ENCODE measurements at places on chromosomes 1 and 21.
A peak's percentile ranks its signal among the peaks of the same experiment; 100 is the strongest.

DNA sequence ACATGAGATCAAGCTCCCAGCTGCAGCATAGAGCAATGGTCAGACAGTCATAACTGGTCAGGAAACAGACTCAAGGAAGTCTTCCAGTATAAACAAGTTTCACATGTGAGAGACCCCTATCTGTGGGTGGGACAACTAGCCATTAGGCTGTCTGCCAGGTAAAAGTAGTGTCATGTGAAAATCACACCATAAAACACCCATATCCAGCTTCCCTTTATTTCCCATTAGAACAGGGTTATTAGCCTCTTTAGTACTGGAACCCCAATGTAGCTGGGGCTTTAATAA is 426.7 kb downstream of the KCNT2 start:
- DNase-seq: no peak

DNA sequence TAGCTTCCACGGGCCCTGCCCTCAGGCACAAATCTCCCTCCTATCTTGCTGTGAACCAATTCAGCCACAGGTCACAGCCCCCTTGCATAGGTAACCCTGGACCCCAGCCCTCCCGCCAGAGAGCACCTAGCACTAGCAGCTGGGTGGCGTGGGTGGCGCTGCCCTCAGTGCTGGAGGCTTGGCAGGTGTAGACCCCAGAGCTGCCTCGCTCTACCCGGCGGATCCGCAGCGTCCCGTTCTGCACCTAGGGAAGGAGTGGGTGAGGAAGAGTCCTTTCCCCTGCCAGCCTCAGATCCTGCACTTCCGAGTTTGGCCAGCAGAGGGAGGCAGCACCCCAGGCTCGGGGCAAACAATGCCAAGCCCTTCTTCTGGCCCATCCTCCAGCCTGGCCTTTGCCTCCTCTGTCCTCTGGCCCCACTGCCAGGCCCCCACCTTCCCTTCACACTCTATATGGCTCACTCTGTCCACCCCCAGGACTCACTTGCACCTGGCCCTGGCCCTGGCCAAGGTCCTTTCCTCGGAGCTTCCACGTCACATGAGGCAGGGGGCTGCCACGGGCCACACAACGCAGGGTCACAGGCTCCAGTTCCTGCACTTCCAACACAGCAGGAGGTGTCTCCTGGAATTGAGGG is 9.0 kb downstream of the IGSF9 start:
- peak; percentile 9 for DNase-seq

- no peak for DNase-seq
Observed at GRCh38 chr1:180952657-180953013, 39.9 kb downstream of the KIAA1614 start.

- DNase-seq: no peak
Observed at GRCh38 chr1:114720492-114720891, 3.9 kb upstream of the NRAS start.

DNA sequence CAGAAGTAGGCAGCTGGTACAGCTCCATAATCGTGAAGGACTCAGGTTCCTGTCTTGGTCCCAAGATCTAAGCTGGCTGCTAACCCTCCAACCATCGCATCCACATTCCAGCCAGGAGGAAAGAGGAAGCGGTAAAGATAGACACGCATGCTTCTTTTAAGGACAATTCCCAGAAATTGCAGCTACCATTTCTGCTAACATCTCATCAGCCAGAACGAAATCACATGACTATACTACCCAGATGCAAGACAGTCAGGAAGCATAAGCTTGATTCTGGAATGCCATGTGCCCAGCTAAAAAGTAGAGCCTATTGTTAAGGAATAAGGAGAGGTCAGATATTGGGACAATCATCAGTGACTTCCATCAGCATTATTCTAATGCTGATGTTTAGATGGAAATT is 110.4 kb downstream of the EPHB2 start:
- DNase-seq: no peak

GRCh38 chr1:247402120-247402675 is 13.8 kb upstream of the NLRP3 start:
- DNase-seq: no peak

- DNase-seq: no peak
Observed at GRCh38 chr1:170067253-170067819, 7.2 kb downstream of the KIFAP3 start.

- no peak for DNase-seq
Observed at GRCh38 chr1:87426463-87427249, 98.0 kb downstream of the LMO4 start.

- DNase-seq: no peak
Observed at GRCh38 chr21:14866859-14867765, 197.7 kb downstream of the NRIP1 start.

- no peak for DNase-seq
Observed at GRCh38 chr1:226600254-226600653, 51.7 kb downstream of the STUM start.

- DNase-seq: no peak
Observed at GRCh38 chr21:46218906-46219590, 9.5 kb downstream of the LSS start.

DNA sequence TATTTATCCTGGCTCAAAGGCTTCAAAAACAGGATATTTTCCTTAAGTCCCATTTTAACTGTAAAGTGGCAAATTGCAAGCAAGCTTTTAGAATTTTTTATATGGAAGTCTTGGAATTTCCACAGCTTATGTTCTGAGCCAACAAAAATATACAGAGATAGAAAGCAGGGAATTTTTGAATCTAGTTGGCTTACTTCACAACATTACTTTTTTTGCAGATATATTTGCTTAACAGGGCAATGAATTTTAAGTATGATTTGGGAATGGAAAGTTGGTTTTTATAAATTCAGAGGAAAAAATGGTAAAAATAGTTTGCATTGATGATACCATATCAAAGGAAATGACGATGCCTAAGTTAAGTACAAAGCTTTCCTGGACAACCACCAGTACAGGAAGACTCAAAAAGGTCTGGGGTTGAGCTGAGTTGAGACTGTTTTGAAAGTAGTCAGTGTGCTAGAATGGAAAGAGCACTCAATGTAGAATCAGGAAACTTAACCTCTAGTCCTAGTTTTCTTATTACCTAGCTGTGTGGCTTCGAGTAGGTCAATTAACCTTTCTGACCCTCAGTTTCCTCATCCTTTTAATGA is 11.0 kb upstream of the VCAM1 start:
- no peak for DNase-seq

DNA sequence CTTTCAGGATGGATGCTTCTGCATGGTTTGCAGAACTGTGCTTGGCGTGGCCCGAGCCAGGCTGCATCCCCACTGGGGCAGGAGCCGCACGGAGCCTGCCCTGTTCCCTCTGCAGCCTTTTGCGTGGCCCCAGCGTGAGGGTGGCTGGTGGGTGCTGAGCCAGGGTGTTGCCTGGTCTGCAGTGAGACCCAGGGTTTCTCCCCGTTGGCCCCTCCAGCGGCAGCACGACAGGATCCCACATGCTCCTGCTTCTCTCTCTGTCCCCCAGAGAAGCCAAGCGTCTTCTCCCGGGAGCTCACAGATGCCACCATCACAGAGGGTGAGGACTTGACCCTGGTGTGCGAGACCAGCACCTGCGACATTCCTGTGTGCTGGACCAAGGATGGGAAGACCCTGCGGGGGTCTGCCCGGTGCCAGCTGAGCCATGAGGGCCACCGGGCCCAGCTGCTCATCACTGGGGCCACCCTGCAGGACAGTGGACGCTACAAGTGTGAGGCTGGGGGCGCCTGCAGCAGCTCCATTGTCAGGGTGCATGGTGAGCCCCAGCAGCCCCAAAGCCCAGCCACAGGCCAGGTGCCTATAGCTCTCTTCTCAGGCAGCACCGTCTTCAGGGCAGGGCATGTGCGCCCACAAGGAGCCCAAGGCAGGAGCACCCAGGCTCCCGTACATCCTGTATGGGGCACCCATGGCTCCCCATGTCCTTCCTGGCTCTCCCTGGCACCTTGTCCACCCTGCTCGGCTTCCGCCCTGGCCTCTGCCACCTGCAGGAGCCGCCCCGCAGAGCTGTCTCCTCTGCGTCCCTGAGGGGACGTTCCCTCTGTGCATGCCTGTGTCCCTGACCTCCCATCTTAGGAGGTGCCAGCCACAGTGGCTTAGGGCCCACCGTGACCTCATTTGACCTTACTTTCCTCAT is 78.9 kb downstream of the OBSCN start:
- no peak for DNase-seq

DNA sequence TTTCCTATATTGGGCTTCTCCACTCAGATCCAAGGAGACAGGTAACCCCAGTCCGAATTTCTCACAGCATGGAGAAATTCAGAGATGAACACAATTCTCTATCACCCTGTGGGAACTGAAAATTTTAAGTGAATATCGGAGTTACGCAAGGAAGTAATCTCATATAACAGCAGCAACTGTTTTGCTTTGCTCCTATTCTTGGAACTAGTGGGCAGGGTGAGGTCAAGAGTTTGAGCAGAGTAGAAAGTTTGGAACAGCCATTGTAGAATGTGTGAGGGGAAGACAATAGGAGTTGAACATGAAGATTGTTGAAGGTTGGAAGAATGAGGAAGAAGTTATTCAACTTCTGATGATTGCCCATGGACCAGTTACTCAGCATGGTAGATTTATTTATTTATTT is 24.3 kb upstream of the SLC35D1 start:
- no peak for DNase-seq

DNA sequence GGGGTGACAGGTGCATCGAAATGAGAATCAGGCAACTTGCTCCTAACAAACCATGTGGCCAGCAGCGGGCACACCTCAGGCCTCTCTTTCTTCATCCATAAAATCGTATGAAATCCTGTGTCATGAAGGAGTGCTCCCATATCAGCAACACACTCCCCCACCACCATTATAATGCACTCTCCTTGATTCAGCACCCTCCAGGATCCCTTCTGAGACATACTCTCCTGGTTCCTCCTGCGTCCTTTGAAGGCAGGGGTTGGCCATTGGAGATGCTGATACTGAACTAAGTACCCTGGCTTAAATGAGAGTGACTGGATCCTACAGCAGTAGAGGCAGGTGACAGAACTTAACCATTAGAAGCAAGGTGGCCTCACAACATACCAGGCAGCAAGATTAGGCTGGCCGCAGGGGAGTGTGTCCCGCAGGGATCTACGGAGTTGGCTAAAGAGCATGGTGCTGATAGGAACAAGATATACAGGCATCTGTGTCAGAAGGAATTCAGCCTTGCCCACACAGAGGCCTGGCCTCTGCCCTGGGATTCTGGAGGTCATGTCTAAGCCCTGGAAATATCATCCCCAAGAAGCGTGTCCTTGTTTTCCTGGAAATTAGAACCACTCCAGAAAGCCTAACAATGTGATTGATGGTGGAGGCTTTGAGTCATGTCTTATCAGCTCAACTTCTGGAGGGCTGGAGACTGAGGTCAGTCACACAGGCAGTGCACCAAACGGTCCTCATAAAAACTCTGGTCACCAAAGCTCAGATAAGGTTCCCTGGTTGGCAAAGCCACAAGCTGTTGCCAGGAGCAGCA is 16.8 kb downstream of the S100A7A start:
- DNase-seq: no peak

DNA sequence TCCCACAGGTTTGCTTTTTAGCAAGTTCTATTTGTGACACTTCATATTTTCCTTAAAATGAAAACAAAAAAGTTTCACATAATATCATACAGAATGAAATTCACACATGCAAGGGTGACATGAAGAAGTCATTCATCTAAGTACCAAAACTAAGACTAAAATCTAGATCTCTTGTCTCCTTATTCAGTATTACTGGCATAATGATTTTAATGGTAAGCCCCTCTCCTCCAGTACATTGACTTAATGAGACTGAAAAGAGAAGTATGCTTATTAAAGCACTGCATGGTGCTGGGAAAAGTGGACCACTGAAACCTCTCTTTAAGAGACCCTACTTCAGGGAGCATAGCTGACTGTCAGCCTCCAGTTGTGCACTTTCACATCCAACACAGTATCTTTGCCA is 99.5 kb downstream of the NEGR1 start:
- DNase-seq: no peak

- DNase-seq: no peak
Observed at GRCh38 chr1:64598100-64598571, 128.2 kb downstream of the CACHD1 start.

DNA sequence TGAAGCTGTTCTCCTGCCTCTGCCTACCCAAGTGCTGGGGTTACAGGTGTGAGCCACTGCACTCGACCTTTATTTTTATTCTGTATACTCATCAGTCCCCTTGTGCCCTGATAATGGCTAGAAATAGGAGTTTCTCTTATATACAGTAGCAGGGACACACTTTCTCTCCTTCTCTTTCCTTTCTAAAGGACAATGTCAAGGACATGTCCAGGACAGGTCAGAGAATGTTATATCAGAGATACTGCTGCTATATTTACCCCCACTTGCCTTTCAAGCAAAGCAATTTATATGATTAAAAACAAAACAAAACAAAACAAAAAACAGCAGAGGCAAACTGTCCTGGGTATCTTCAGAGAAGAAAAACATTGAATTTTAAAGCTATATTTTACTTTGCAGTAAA is 43.2 kb upstream of the LRIG2 start:
- DNase-seq: no peak

- DNase-seq: no peak
Observed at GRCh38 chr1:94906382-94906781, 20.5 kb downstream of the CNN3 start.

Data from midbrain (tissue), 1 donor.